Heart right ventricle (tissue), 16 donors: ENCODE measurements at places on chromosomes 13 and 19.

- H3K27ac ChIP-seq, result no peak overlapping the region
- no peak overlapping the region for H3K4me3 ChIP-seq
- DNase-seq, result no peak
- no peaks in the 10 kb centered on the region for H3K4me1 ChIP-seq
Measured at GRCh38 chr13:48072304-48072703, 22.6 kb downstream of the MED4 start.

DNA sequence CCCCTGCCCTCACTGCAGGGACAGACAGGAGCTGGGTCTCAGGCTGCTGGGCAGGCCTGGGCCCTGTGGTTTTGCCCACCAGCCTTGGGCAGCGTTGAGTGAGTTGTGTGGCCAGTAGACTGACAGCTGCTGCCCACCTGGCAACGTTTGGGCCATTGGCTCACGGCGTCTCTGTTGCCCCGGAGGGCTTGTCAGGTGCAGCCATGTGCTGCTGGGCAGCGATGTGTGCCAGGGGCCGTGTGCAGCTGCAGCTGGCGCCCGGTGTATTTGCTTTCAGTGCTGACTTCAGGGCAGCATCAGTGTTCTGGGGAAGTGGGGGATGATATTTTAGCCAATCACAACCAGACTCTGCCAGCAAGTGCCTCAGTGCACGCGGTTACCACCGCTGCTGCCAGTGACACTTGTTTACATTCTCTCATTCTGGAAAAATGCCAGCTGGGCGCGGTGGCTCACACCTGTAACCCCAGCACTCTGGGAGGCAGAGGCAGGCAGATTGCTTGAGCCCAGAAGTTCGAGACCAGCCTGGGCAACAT, 10.6 kb downstream of the FZR1 start:
- H3K27me3 ChIP-seq, result no peaks in the 10 kb centered on the region
- no peak overlapping the region for H3K4me3 ChIP-seq
- peaks cover 7% of the 10 kb centered on the region for H3K4me1 ChIP-seq
- DNase-seq, result no peak
- H3K36me3 ChIP-seq, result no peaks in the 10 kb centered on the region

DNA sequence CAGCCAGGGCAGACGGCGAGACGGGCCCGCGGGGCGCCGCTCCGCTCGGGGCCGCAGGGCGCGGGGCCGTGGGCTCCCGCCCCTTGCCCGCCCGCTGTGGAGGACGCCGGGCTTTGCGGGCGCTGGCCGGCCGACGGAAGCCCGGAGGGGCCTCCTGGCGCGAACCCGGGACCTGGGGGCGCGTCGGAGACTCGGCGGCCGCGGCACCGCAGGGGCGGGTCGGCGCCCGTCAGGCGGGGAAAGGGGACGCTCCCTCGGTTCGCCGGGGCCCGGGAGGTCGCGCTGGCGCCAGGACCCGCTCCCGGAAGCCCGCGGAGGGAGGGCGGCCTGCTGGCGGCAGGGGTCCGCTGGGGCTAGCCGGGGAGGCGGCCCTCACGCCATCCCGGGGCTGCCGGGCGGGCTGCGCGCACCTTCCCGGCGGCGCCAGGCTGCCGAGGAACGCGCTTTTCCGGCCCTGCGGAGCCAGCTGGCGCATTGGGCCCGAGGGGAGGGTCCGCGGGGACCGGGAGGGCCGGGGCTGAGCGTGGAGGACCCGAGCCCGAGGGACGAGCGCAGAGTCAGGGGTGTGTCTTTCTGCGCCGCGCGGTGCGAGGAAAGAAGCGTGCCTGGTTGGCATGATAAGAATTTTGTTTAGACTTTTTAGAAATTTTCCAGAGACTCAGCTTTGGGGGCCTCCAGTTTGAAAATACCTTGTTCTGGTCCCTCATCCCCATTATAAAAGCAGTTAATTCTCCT, 511 bp downstream of the GARRE1 start:
- peak overlapping the region; percentile 86 for H3K27ac ChIP-seq
- H3K4me1 ChIP-seq, result peaks cover 21% of the 10 kb centered on the region
- H3K4me3 ChIP-seq, result peak overlapping the region; percentile 100
- no peaks in the 10 kb centered on the region for H3K27me3 ChIP-seq
- peak; percentile 51 for DNase-seq

- no peaks in the 10 kb centered on the region for H3K4me1 ChIP-seq
- H3K27ac ChIP-seq, result no peak overlapping the region
- no peak overlapping the region for H3K4me3 ChIP-seq
- H3K27me3 ChIP-seq, result no peaks in the 10 kb centered on the region
- no peaks in the 10 kb centered on the region for H3K36me3 ChIP-seq
- DNase-seq, result no peak
Measured at GRCh38 chr13:109426690-109426990, 359.7 kb downstream of the IRS2 start.
